ENCODE measurements at places on chromosomes 6 and 20.

- no peak for DNase-seq
These were observed 5.1 kb downstream of the CST7 start for GRCh38 chr20:24954151-24954550.

- DNase-seq: no peak
These were observed 85.5 kb downstream of the UNC5CL start for GRCh38 chr6:40953486-40953885.

GRCh38 chr6:109284675-109285074 lies 97.6 kb downstream of the CD164 start:
- no peak for DNase-seq

- DNase-seq: no peak
These were observed 41.5 kb downstream of the SENP6 start for GRCh38 chr6:75643173-75643572.

All from activated CD4-positive, alpha-beta T cell treated with anti-CD3 and anti-CD28 coated beads, Interleukin-2, amount 50 U/mL, for 24 hours (primary cell).